Right kidney (tissue), 9 donors: ENCODE measurements at places on chromosomes 13 and 19.

GRCh38 chr19:15197275-15197941, 3.4 kb downstream of the NOTCH3 start:
- no peak for DNase-seq

GRCh38 chr13:92947770-92948434, 278.7 kb upstream of the GPC6 start:
- no peak for DNase-seq

DNA sequence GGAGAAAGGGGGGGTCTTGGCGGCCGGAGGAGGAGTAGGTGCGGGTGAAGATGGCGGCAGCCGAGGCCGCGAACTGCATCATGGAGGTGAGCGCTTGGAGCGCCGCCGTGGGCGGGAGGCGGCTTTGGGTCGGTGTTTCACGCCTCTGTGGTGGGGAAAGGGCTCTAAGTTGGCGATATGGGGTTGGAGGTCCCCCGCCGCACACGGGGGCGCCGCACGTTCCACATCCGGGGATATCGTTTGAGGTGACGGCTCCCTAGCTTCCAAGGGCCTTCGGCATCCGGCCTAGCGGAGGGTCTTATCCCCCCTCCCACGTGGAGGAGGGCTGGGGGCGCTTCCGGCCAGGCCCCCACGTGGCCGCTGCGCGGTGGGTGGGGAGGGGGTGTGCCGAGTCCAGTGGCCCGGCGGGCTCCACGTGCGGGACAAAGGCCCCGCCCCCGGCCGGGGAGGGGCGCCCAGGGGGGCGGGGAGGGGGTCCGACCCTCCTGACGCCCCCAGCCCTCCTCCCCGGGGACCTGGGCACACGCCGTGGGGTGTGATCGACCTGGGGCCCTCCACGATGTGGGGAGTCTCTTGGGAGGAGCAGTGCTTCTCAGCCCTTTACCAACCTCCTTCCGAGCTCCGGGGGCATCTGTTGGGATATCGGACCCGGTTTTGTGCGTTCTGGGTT, at the start of gene PRMT1:
Gene PRMT1, plus strand, starts transcription at position 41 of the 670 bp plus-strand sequence. Its CDS starts 10 bp downstream, at position 51.
- no peak for DNase-seq

- DNase-seq, result no peak
Measured at GRCh38 chr13:113839536-113840204, 24.2 kb downstream of the GAS6 start.

GRCh38 chr19:29533578-29534544, 8.1 kb downstream of the VSTM2B start:
- DNase-seq, result no peak

GRCh38 chr13:48144413-48145035, 49.6 kb upstream of the MED4 start:
- no peak for DNase-seq

DNA sequence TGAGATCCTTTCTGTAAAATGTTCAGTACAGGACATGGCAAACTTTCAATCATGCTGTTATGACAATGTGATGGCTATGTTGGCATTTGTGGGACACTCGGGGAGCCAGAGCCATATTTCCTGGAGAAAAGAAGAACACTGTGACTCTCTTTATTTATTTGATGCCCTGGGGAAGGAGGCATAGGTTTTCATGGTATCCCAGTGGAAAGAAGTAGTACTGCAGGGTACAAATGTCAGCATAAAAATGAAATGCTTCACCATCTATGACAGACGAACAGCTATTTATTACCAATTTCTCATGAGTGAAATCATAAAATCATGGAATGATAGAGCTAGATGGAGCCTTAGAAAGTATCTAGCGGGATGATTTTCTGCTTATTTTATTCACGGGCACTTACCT, 217.1 kb downstream of the COL4A1 start:
- no peak for DNase-seq

DNA sequence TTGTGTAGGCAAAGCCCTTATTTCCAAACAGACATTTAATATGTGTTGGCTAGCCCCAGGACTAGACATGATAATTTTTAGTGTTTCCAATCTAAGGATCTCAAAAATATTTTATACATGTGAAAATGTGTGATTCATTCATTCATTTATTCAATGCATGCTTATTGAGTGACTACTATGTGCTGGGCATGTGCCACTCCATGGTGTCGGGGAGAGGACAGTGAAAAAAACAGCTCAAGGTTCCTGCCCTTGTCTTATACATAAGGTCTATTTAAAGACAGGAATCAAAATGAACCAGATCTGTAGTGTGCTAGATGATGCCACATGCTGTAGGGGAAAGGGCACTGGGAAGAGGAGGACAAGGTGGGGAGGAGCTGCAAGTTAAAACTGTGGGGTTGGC, 36.5 kb downstream of the GJA3 start:
- no peak for DNase-seq

DNA sequence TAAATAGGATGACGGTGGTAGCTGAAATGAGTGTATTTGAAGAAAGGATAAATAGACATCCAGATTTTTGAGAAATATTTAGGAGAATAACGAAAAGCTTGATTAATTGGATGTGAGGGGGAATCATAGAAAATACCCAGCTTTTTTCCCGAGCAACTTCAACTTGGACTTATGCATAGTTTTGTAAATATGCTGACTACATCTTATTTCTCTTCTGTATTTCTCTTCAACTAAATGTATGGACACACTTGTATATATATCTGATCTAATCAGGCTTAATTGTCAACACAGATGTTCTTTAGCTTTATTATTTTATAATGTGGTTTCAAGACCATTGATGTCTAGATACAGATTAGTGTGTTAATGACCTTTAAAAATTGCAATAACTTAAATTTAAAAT, 685.0 kb downstream of the SLITRK1 start:
- DNase-seq, result no peak

DNA sequence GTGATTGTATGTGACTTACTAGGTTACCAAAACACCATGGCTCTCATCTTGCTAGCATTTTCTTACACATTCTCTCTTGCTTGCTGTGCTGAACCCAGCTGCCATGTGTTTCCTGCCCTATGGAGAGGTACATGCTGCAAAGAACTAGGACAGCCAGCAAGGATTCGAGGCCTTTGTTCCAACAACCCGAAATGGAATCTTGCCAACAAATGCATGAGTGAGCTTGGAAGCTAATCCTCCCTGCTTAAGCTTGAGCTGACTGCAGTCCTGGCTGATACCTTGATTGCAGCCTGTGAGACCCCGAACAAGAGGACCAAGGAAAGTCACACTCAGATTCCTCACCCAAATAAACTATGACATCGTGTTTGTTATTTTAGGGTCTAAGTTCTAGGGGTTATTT, 651.2 kb downstream of the SLITRK6 start:
- no peak for DNase-seq

DNA sequence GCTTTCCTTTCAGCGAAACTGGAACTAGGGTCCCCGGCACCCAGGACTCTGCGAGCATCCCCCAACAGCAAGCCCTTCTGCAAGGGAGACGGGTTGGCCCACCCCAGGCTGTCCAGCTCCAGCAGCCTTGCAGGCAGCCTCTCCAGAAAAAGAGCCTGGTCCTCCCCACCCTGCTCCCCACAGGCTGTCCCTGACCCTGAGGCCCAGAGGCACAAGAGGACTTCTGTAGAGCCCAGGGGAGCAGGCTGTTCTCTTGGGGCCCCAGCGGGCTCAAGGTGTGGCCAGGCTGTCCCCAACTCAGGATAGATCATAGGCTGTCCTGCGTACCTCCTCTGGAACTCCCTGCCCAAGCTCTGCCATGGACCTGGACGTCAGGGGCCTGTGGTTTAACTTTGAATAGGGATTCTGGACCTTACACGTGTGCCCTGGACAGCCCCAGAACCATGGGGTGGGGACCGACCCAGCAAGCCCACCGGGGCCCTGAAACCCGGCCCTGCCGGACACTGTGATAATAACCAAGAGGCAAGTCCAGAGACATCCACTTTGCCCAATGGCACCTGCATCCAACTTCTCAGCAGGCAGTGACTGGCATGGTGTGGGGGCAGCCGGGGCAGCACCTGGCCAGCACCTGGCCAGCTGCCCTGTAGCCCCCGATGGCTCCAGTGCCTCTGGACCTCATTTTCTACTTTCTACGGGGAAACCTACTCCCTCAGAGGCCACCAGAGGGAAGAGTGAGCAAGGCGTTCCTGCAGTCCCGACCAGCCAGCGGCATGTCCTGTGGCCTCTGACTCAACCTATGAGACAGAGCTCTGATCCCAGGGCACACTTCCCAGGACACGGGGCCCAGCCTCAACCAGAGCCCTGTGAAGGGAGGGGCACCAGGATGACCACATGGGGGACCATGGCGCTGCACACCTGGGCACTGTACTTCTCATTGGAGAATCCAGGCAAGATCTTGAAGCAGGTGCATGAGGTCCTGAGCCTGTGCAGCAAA, 50.9 kb upstream of the TPM4 start:
- DNase-seq, result no peak

GRCh38 chr19:32165141-32165540, 180.3 kb upstream of the ZNF507 start:
- no peak for DNase-seq

- DNase-seq, result peak; percentile 95
Measured at GRCh38 chr19:48469289-48469881, at the start of gene CYTH2. Gene CYTH2, plus strand, starts transcription at chr19:48469369. Its CDS starts 139 bp downstream, at chr19:48469508.

- DNase-seq, result no peak
Measured at GRCh38 chr13:37667702-37668101, 69.1 kb upstream of the POSTN start.

GRCh38 chr19:40721936-40722661, 5.2 kb downstream of the ITPKC start:
- DNase-seq, result no peak

GRCh38 chr13:73717632-73718031, 416.6 kb downstream of the KLF12 start:
- DNase-seq, result no peak

- DNase-seq, result no peak
Measured at GRCh38 chr13:38883783-38884182, 106.8 kb downstream of the STOML3 start.

DNA sequence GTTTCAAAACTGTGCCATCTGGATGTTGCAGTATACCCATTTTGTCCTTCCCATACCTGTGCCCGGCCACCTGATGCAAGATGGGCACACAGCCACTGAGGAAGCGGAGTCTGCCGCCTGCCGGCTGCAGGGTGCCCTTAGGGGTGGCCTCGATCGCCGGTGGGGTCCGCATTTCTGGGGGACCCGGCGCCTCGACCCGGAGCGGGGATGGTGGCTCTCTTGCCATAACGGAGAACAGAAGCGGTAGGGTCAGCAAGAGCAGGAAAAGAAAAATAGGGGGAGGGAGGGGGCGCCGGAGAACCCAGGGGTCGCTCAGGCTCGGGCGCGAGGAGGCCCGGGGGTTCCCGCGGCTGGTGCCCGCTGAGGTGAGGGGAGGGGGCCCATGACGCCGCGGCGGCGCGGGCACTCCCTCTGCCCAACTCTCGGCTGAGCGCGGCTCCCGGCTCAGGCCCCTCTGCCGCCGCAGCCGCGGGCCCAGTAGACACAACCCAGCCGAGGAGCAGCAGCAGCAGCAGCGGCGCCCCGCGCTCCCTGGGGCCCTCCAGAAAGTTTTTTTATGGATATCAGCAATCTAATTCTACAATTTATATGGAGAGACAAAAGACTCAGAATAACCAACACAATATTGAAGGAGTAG, 13.8 kb upstream of the CYP4F2 start:
- no peak for DNase-seq

DNA sequence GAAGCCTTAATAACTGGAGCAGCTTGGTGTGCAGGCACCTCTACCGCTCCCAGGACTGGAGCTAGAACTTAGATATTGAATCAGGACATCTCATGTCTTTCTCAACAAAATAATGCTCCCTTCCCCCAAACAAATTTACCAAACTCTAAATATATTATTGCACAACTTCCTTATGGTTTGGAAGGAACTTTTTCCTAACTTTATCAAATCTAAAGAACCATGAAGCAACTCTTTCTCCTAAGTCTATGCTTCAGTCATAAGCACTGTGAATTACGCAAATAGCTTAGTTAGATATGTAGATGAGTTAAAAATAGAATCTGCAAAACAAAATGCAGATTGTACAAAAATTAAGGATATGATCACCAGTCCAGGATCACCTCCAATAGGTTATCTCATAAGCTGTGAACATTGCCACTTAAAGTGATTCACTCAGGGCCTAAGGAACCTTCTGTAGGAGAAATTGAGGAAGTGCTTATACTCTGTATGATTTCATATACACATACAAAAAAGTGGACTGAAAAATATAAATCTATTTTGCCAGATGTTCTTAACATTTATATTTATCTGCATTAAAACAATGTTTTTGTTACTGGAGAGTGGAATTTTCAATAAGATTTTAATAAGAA, 20.4 kb upstream of the MAB21L1 start:
- no peak for DNase-seq

- peak; percentile 91 for DNase-seq
Measured at GRCh38 chr13:27953676-27954405, 15.3 kb downstream of the CDX2 start.

DNA sequence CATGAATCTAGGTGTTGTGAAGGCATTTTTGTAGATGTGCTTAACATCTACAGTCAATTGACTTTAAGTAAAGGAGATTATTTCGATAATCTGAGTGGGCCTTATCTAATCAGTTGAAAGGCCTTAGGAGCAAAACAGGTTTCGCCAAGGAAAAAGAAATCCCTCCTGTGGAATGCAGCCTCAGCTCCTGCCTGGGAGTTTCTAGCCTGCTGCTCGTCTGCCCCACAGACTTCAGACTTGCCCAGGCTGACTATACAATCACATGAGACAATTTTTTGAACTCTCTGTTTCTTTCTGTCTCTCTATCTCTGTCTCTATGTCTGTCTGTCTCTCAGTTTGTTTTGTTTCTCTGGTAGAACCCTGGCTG, 312.5 kb downstream of the OLFM4 start:
- no peak for DNase-seq

GRCh38 chr19:40320558-40320935, 27.6 kb downstream of the C19orf47 start:
- DNase-seq, result no peak

- DNase-seq, result no peak
Measured at GRCh38 chr13:76339649-76340048, 546.6 kb downstream of the KCTD12 start.

- no peak for DNase-seq
Measured at GRCh38 chr19:33471111-33471996, 50.2 kb downstream of the PEPD start.

- DNase-seq, result no peak
Measured at GRCh38 chr13:102687520-102687919, 7.3 kb downstream of the METTL21C start.

DNA sequence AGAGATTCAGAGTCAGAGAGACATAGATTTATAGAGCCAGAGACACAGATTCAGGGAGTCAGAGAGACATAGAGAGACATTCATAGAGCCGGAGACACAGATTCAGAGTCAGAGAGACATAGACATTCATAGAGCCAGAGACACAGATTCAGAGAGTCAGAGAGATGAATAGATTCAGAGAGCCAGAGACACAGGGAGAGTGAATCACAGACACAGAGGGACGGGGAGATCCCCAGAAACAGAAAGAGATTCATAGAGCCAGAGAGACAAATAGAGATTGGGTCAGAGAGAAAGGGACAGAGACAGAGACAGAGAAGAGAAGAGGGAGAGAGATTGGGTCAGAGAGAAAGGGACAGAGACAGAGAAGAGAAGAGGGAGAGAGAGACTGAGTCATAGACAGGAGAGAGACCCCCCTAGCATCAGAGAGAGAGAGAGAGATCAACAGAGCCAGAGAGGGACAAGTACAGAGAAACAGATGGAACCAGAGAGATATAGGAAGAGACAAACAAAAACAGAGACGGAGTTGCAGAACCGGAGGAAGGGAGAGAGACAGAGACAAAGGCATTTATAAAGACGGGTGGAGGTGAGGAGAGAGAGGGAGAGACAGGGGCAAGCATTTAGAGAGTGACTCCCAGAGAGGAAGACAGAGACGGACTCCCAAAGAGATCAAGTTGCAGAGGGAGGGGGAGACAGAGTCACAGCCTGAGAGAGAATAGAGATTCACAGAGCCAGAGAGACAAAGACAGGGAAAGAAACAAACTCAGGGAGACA, 1.1 kb upstream of the PRKCG start:
- DNase-seq, result no peak
